Stimulated activated CD8-positive, alpha-beta memory T cell treated with anti-CD3 and anti-CD28 coated beads, Interleukin-4, amount 100 ng/mL, for 1 hour (primary cell): ENCODE measurements at places on chromosomes 12 and 14.

- peak; percentile 97 for DNase-seq
Measured at GRCh38 chr12:3872800-3873636, at the start of gene PARP11. PARP11 (minus strand) TSS chr12:3873399; CDS start chr12:3873229, 170 bp downstream.

GRCh38 chr12:46486588-46486987 is 114.0 kb upstream of the SLC38A2 start:
- no peak for DNase-seq

DNA sequence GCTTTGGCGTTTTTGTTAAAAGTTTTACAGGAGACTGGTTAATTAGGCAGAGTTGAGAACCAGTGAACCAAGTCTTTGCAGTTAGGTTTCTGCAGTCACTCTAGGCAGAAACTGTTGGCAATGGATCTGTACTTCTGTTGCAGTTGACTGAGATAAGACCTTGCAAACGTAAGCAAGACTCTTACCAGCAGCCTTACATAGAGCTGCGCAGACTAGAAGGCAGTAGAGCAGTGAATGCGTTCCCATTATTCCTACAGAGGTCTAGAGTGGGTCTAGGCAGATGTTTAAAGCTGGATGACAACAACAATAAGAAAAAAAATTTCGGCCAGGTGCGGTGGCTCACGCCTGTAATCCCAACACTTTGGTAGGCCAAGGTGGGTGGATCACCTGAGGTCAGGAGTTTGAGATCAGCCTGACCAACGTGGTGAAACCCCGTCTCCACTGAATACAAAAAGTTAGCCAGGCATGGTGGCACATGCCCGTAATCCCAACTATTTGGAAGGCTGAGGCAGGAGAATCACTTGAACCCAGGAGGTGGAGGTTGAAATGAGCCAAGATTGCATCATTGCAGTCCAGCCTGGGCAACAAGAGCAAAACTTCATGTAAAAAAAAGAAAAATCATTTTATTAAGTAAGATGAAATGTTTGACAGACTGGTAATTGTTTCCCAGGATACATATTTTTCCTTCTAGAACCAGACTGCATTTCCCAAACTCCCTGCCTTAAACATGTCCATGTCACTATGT is 12.3 kb downstream of the RNASE9 start:
- DNase-seq = no peak

DNA sequence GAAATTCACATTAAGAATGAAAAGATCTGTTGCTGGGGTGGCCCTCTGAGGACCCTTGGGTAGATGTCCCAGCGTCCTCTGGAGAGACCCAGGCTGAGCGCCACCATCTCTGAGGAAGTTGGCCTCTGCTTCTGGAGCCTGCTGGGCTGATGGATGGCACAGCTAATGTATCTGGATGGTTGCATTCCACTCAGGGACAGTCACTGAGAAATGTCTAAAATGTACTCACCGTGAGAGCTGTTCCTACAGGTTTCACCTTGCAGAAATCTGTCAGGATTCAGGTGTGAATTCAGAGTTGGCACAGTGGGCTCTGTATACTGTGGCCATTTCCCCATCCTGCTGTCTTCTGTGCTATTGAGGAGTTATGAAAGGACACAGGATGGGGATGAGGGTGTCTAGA is 247.2 kb downstream of the AACS start:
- DNase-seq = no peak

DNA sequence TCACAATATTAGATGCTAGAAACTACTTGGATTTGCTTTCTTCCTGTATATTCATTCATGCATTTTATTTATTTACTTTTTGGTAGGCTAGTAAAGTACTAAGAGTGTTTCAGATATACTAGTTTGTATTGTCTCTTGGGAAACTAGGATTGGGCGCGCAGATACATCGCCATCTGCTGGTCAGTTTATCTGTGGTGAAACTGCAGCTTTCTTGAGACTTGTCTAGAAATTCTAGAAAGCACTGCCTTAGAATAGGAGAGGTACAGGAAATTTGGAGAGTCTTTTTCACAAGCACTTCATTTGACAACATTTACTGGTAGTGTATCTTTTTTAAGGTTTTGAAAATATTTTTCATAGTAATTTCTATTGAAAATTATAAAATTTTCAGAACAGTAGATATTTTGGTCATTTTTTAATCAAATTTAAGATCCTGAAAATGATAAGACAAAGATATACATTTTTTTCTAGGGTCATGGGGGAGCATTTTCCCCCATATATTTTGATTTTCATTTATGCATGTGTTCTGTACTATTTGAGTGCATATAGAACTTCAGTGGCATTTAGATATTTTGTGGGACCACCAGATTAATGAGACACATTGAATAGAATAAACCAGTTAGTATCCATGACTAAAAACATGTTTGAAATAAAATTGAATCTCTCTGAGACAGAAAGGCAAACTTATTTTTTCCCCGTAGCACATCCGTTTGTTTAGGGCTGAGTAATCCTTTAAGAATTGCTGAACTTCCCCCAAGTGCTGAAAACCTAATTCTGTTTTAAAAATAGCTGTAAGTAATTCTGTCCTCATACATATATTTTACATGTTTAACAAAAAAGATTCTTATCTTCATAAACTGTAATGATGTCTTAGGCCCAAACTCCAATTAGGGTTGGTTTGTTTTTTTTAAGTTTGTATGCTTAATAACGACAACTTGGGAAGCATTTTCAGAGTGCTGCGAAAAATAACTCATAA is 44.5 kb downstream of the SLC38A6 start:
- peak; percentile 9 for DNase-seq

GRCh38 chr12:69000074-69000473 is 67.1 kb upstream of the CPM start:
- no peak for DNase-seq

GRCh38 chr12:70042675-70043074 is 200.6 kb upstream of the CNOT2 start:
- no peak for DNase-seq

DNA sequence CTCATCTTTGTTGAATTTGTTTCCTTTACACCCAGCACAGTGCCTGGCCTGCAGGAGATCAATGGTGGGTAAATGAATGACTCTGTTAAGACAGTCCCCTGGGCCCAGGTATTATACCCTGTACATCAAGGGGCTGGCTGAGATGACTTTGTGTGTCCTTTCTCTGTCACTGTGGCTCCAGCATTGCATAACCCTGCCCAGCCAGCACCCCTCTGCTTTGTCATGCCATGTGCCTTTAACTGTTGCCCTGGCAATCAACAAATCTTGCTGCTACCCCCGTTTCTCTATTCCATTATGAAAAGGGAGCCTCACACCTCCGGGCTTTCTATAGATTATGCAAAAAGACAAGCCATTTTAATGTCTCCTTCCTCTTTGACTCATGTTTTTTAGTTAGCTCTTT is 7.6 kb upstream of the FLVCR2 start:
- DNase-seq = no peak

DNA sequence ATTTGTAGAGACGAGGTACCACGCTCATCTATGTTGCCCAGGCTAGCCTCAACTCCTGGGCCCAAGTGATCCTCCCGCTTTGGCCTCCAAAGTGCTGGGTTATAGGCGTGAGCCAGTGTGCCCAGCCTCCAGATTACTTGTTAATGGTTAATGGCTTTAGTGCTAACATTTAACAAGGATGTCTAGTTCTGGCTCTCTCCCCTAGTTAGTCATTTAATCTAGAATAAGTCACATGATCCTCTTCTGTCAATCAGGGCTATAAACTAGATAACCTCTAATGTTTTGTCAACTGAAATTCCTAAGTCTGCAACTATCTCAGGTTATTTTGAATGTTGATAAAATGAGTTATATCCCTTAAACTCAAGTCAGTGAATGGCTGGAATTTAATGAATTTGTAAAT is 15.7 kb downstream of the ACTR6 start:
- no peak for DNase-seq

GRCh38 chr12:87280893-87281292 is 748.3 kb downstream of the C12orf50 start:
- no peak for DNase-seq

GRCh38 chr12:34398706-34399630 is 376.7 kb downstream of the ALG10 start:
- DNase-seq = no peak

DNA sequence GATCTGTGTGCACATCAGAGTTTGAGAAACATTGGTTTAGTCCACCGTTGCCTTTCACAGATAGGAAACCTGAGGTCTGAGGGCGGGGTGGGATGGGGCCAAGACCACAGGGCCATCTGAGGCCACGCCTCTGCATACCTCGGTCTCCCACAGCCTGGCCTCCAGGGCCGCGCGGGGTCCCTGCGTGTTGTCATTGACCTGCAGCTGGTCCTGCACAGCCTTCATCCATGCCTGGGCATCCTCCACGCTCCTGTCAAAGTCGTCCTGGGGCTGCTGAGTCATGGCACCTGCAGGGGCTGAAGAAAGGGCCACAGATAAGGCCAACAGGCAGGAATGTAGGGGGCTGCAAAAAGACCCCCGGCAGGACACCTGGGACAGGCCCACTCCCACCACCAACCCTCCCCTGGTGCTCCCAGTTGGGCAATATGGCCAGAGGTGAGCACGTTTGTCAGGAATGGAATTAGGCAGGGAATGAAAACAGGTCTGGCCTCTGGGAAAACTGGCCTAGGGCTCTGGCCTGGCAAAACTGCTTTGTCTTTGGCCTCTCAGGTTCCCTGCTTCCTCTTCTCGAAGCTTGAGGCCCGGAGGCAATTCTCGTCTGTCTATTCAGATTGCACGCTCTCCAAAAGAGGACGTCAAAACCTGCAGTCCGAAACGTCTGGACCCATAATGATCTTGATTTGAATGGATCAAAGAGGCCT is 40.8 kb downstream of the SYNE3 start:
- no peak for DNase-seq

DNA sequence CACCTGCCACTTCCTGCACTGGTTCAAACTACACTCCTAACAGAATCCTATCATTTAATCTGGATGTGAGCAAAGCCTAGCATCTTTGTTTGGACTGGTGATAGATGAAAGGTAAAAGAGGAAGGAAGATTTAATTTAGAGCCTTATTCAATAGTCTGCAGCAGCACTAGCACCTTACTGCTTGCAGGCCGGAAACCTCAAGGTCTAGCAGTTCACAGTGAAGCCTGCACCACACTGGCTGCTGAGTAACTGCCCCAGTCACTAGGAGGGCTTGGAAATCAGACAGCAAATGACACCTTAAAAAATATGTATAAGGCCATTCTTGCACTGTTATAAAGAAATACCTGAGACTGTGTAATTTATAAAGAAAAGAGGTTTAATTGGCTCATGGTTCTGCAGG is 358.0 kb downstream of the DAD1 start:
- no peak for DNase-seq

GRCh38 chr14:69763761-69764510 is 3.0 kb upstream of the SRSF5 start:
- DNase-seq = no peak

GRCh38 chr12:58314610-58315009 is 373.2 kb downstream of the ATP23 start:
- no peak for DNase-seq

GRCh38 chr14:49966971-49967630 is 74.2 kb downstream of the ARF6 start:
- no peak for DNase-seq
